Stimulated activated CD4-positive, alpha-beta T cell treated with anti-CD3 and anti-CD28 coated beads, Interleukin-2, amount 100 ng/mL, for 48 hours (primary cell): ENCODE measurements at places on chromosomes 3 and 15.

- peak; percentile 15 for DNase-seq
Observed at GRCh38 chr3:118628704-118629341, 405.8 kb downstream of the IGSF11 start.

DNA sequence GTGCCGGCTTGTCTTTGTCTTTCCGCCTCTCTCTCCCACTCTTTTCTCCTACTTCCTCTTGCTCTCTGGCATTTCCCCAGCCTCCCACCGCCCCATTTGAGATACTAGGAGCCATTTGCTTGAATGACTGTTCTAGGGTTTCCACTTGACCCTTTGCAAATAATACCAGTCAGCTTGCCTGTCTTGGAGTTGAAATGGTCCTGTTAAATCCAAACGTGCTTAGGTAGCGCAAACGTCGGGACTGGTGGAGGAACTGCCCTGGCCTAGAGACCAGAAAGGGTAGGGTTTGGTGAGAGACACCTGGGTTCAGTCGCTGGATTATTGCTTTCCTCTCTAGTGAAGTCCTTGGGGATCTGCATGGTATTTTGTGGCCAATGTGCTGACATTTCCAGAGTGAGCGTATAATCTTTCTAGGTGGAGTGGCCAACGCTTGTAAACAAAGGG is 10.6 kb downstream of the ZIC1 start:
- DNase-seq: no peak

DNA sequence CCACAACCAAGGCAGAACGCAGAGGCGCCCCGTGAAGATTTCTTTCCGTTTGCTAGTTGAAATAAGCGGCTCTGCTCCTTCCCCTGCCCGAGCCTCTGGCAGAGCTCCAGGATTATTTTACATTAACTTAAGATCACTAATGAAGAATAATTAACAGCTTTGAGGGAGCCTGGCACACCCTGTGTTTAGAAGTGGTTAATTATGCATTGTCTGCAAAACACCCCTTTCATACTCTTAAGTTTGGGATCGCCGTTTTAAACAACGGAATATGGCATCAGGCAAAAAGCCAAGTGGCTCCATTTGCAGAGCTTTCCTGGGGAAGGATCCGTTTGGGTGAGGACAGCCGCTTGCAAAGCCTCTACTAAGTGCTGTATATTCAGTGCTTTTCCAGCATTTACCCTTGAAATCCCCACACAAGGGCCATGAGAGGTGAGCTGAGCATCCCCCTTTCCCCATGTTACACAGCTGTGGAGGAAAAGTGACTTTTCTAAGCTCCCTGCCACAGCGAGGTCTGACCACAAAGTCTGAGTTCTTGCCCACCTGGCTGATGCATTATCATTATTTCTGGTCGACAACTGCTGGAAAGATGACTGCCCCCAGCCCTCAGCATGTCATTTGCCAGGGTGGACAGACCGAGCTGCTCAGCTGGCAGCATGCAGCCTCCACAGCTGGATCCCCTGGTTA is 33.9 kb downstream of the IQSEC1 start:
- DNase-seq: no peak

DNA sequence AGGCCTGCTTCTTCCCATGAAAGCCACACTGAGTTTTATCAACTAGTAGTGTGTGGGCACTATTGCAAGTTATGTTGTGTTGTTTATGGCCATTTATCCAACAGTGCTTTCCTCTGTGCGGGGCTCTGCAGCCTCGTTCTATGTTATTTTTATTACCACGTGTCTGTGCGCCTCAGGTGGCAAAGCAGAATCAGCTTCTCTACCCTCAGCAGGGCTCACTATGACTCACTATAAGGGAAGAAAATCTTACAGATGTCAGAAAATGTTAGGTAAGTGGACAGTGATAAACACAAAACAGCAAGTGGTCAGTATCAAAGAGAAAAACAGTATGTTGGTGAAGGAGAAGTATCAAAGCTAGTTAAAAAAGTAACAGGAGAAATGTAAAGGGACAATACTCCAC is 61.4 kb downstream of the MOBP start:
- no peak for DNase-seq

- DNase-seq: no peak
Observed at GRCh38 chr3:185815391-185816282, 9.2 kb downstream of the IGF2BP2 start.

DNA sequence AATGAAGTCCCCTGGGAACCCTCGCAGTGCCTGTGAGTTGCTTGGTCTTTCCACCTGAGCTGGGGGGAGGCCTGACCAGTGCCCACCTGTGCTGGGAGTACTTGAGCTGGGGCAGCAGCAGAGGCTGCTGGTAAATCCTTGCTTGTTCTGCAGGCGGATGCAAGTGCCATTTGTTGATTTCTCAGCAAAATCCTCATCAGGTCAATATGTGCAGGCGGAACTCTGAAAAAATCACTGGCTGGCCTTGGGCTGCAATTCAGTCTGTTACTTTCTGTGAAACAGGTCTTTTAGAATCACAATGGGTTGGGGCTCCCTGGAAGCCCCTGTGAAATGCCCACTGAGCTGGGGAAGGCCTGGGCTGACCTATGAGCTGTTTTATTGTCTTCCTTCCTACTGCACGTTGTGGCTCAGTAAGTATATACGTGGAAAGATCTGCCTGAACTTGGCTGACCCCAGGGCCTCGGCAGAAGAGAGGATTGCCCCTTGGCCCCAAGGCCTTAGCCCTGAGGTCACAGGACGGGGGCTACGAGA is 182.0 kb upstream of the RGMA start:
- DNase-seq: no peak

- no peak for DNase-seq
Observed at GRCh38 chr3:72086743-72087087, 301.8 kb upstream of the PROK2 start.

DNA sequence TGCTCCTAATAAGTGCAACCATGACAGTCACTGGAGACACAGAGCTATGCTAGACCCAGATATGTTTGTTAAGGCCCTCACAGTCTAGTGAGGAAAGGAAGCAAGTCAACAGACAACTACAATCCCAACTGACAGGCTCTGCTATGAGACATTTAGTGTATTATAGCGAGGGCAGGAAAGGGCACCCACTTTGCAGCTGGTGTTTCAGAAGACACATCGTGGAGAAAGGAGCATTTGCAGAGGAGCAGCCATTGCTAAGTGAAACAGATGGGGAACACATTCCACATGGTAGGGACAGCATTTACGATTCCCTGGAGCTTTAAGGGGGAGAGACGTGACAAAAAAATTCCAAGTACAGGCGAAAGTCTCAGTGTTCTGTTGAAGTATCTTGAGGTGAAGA is 685.6 kb downstream of the AGBL1 start:
- DNase-seq: no peak

GRCh38 chr15:54517366-54517765 is 539.1 kb downstream of the UNC13C start:
- no peak for DNase-seq

DNA sequence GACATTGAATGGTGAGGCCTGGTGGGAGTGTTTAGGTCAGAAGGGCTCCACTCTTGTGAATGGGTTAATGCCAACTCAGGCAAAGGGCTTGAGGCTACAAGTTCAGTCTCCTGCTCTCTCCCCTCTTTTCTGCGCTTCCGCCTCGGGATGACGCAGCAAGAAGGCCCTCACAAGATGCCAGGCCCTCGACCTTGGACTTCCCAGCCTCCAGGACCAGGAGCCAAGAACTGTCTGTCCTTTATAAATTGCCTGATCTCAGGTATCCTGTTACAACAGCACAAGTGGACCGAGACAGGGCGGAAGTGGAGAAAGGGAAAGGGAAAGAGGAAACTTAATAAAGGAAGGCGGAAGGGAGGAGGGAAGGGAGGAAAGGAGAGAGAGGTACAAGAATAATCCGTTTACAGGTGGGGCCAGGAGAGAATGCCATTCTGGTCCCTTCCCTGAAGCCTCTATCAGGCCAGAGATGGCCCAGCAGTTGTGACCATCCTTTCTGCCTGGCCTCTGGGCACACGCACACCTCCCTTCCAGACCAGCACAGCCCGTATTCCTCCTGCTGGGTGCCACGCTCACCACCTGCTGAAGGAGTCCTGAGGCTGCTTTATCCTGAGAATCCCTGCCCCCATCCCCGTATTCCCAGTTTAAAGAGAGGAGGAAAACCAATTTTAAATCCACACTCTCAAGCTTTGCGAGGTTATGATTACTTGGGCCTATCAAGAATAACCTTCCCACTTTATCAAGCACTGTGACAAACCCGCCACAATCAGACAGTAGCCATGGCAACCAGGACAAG is 64.2 kb downstream of the OXNAD1 start:
- DNase-seq: no peak
